Spinal cord (tissue), 10 donors: ENCODE measurements at places on chromosomes 16 and 17. TPM values are rescaled to one million over a fixed set of nuclear protein-coding genes. Genes with fewer than 3 reads are reported as not detected.

The TEX14 gene
- total RNA-seq: 0.33 TPM

The KRT13 gene
- total RNA-seq: 0.30 TPM

The UTS2R gene
- 0.11 TPM for total RNA-seq

The SSTR5 gene
- 0.69 TPM for total RNA-seq

The KRTAP2-3 gene
- total RNA-seq: not detected

The CCT6B gene
- total RNA-seq: 5.3 TPM

The KRT31 gene
- total RNA-seq: not detected

The PDK2 gene
- 14.7 TPM for total RNA-seq

The METRNL gene
- 35.7 TPM for total RNA-seq
